ENCODE measurements at places on chromosomes 11 and 22.
A peak's percentile ranks its signal among the peaks of the same experiment; 100 is the strongest.

GRCh38 chr22:17943533-17944249 is 80.7 kb downstream of the MICAL3 start:
- DNase-seq, result peak; percentile 24

GRCh38 chr22:26650722-26651421 is 6.5 kb upstream of the MIAT start:
- no peak for DNase-seq

GRCh38 chr11:12767577-12767976 is 93.4 kb downstream of the TEAD1 start:
- DNase-seq, result no peak

DNA sequence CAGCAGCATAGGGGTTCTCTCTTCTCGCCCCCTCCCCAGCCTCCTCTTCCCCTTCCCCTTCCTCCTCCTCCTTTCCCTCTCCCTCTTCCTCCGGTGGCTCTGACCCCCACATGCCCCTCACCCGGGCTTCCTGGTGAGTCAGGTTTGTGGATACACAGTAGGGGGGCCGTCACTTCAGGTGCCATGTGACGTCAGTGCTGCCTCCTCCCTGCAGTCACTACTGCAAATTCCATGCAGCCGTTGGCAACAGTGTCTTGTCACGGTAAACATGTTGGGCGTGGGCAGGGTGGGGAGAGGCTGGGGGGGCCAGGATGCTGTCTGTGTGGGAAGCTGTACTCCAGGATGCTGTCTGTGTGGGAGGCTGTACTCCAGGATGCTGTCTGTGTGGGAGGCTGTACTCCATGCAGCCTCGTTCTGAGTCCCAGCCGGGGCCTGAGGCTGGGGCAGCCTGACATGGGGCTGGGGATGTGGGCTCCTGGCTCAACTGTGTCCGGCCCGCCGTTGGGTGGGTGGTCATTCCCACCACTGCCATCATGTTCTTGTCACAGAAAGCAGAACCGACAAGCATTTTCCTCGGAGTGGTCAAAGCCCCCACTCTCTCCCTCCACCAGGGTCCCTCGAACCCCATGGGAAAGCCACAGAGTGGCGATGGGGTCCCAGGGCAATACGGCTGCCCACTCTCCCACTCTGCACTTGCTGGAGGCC is 2.4 kb upstream of the MUC2 start:
- peak; percentile 22 for DNase-seq

DNA sequence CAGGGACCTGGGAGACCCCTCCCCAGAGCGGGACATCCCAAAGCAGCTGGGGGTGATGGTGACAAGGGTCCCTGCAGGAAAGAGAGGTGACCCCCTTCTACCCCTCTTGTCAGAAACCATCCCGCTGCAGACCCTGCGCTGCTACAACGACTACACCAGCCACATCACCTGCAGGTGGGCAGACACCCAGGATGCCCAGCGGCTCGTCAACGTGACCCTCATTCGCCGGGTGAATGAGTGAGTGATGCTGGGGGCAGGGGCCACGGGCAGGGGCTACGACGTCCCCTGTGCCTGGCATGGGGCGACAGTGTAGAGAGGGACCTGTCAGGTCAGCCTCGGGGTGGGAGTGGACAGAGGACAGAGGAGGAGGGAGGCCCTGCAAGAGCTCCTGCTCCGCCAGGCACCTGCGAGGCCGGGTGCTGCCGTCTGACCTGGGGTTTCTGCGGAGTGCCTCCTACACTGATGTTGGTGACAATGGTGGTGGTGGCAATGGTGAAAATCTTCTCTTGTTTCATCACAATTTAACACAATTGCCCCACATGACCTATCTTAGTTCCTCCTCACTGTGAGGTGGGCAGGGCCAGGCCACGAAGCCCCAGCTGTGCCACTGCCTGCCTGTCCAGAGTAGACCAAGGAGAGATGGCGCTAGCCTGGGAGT is 9.8 kb downstream of the CSF2RB start:
- no peak for DNase-seq

- peak; percentile 37 for DNase-seq
Measured at GRCh38 chr22:19932367-19933206, 9.0 kb upstream of the COMT start.

DNA sequence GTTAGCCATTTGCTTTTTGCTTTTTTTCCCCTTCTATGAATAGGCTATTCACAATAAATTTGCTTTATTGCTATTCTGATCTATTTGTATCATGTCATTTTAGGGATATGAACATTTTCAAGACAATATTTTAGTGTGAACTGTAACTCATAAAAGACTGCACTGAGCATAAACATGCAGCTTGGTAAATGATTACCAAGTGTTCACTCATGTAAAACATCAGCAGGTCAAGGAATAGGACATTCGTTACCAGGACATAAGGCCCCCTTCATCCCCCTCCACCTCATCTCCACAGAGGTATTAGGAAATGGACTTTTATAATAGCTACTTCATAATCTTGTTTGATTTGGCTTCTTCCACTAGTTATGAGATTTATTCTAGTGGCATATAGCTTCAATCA is 12.4 kb downstream of the NLRP14 start:
- no peak for DNase-seq

DNA sequence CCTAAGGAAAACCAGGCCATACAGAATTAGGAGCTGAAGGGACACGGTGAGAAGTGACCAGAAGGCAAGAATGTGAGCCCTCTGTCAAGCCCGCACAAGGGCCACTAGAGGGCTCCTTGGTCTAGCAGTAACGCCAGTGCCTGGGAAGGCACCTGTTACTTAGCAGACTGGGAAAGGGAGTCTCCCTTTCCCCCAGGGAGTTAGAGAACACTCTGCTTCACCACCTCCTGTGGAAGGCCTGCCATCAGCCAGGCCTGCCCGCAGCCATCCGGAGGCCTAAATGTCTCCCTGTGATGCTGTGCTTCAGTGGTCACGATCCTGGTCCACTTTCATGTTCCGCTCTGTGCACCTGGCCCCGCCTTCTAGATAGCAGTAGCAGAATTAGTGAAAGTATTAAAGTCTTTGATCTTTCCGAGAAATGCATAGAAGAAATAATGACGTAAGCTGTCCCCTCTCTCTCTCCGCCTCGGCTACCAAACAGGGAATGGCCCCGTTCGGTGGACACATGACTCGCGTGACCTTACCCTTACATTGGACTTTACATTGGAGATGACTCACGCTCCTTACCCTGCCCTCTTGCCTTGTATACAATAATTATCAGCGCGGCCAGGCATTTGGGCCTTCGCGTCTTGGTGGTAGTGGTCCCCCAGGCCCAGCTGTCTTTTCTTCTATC is 10.7 kb upstream of the GSTP1 start:
- peak; percentile 70 for DNase-seq

GRCh38 chr22:39251762-39252460 is 7.1 kb upstream of the PDGFB start:
- DNase-seq, result no peak

DNA sequence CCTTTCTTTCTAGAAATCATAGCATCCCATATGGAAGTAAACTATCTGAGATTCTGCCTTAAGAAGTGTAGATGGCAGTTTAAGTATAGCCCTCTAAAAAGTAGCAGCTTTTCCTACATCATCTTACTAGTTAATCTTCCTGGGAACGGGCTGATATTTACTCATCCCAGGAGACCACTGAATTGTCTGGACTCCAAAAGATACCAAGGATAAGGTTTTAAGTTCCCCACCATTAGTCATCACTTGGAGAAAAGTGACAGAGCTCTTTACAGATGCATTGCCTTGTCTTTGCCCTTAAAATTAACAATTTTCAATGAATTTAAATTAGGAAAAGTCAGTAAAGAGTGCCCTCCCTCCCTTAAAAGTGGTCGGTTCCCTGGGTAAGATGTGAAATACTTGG is 129.5 kb downstream of the MAML2 start:
- DNase-seq, result no peak

DNA sequence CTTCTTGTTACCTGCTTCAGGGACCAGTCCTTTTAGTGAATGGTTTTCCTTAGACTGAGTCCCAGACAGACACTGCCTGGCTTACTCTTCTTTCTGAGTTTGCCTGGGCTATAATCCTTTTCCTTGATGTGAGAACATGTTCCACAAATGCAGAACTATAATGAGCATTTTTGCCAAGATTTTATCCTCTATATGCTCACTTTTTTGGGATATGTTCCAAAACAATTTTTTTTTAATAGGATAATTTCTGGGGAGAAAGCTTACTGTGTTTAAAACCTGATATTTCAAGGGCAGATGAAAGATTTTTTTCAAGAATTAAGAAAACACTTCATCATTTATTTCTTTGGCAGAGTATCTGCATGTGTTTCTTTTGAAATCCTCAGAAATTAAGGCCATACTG is 110.0 kb upstream of the TENM4 start:
- no peak for DNase-seq

- DNase-seq, result no peak
Measured at GRCh38 chr11:112520354-112520753, 259.7 kb upstream of the PLET1 start.

DNA sequence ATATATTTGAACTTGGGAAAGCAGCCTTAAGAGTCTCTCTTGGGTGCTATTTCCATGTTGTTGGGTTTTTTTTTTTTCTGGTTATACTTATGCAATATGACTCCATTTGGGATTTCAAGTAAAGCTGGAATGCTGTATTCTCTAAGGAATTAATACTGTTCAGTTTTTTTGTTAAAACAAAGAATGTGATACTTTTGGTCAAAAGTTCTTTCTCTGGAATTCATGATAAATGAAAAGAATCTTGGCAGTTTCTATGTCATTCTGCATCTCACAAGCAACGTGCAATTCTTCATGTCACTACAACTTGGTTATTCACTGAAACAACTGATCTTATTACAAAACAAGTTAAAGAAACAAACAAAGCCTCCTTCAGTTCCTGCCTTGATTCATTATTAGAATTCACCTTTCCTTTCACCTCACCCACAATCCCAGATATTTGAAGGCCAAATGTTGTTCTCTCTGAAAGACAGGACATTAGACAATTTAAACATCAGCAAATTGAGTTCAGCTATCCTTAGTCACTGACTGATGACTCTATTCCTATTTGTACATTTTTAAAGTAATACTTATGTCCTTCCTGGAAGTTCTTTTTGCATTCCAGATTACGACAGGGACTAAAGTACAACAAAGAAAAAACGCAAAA is 176.2 kb downstream of the SBF2 start:
- DNase-seq, result no peak

- no peak for DNase-seq
Measured at GRCh38 chr11:9633679-9634078, 30.2 kb upstream of the SWAP70 start.

- no peak for DNase-seq
Measured at GRCh38 chr22:24486501-24486921, 8.6 kb upstream of the UPB1 start.

DNA sequence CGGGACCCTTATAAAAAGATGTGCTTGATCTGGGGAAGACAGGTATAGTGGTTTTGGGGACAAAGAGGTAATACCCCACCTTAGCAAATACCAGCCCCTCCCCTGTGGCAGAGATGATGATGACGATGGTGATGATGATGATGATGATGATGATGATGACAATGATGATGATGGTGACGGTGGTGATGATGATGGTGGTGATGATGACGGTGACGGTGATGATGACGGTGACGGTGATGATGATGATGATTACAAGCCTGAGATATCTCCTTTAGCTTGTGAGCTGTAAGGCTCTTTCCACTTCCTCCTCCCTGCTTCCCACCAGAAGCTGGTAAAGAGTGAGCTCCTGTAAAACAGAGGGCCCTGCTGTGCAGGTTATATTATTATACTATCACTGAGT is 89.5 kb upstream of the TMEM45B start:
- no peak for DNase-seq

- DNase-seq, result peak; percentile 57
Measured at GRCh38 chr11:29260939-29261705, 755.7 kb downstream of the KCNA4 start.

- DNase-seq, result peak; percentile 23
Measured at GRCh38 chr22:45997777-45998637, 21.0 kb upstream of the WNT7B start.

GRCh38 chr22:26416670-26417276 is 12.3 kb upstream of the ASPHD2 start:
- no peak for DNase-seq

DNA sequence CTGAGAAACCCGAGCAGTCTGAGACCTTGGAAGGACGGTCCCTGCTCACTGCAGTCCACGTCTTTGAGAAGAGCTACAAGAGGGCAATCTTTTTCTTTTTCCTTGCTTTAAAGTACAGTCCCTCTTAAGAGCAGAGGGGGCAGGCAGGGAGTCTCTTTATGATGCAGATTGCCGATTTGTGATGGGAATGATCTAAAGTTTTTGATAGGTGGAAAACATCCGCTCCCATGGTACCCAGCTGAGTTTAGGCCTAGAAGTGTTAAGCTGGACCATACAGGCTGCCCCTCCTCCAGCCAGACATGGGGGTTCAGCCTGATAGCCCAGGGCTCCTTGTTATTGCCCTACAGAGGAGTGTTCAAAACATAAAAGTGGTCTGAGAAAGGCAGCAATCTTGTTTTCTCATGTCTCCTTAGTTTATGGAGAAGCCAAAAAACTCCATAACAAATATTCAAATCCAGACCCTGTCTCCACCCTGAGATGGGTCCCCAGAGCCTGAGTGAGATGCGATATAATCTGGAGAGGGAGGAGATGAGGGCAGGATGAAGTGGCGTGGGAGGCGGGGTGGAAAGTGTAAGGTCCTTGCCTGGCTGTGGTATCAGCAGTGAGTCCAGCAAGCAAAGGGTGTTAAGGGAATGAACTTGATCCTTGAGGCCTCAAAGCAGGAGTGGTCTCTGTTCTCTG is 135.1 kb downstream of the FDX1 start:
- no peak for DNase-seq

- DNase-seq, result no peak
Measured at GRCh38 chr11:19853920-19854319, 141.3 kb downstream of the NAV2 start.

DNA sequence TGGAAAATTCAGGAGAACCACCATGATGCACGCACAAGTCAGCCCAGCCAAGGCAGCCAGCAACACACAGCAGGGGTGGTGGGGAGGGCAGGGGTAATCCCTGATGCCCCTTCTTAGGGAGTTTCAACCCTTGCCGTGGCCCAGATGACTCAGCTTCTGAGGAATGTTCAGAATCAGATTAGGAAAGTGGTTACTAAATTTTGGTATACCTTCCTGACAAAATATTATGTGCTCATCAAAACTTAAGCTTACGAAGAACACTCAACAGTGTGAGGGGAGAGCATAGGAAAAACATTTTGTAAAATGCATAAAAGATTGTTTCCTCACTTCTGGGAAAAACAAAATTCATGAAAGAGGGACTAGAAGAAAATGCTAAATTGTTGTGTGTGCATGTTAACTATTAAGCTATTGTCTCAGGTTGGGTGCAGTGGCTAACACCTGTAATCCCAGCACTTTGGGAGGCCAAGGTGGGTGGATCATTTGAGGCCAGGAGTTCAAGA is 32.1 kb downstream of the SERPIND1 start:
- no peak for DNase-seq

DNA sequence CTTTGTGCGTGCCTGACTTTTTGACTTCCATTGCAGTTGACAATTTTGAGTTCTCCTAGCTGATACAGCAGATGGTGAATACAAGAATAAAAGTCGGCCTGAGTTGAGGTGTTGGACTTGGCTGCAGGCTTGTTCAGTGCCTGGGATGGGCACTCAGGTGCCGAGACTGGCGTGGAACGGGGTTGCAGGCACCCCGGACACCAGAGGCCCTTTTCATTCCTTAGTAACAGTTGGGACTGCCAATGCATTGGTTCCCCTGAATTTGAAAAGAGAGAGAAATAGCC is 1.3 kb downstream of the PHRF1 start:
- DNase-seq, result no peak
